ENCODE measurements at places on chromosomes 16 and 17.
A peak's percentile ranks its signal among the peaks of the same experiment; 100 is the strongest.

GRCh38 chr16:55503726-55504550 lies 4.9 kb upstream of the LPCAT2 start:
- DNase-seq, result no peak

- DNase-seq, result peak; percentile 15
Measured at GRCh38 chr17:76063875-76064546, 8.3 kb downstream of the SRP68 start.

GRCh38 chr17:64091116-64091515 lies 38.8 kb downstream of the ERN1 start:
- no peak for DNase-seq

GRCh38 chr16:87836844-87837581 lies 32.3 kb downstream of the SLC7A5 start:
- DNase-seq, result no peak

- DNase-seq, result no peak
Measured at GRCh38 chr16:5428932-5429331, 331.3 kb upstream of the EEF2KMT start.

Measured in aorta (tissue), 5 donors.